ENCODE measurements at places on chromosomes 11 and 22.

DNA sequence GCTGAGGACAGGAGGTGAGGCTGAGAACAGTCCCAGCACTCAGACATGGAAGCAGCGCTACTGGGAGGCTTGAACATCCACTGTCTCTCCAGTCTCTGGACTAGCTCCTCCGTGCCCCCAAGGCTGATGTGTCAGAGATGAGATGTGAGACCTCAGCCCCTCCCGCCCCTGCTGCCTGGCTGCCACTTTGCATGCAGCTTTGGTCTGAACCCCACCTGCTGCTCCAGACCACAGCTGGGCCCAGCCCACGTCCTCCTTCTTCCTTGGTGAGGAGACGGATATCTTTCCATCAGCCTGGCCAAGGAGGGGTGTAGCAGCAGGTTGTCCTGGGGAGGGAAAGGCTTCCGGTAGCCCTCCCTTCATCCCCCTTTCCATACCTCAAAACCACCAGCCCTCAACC, 148.0 kb upstream of the B3GAT1 start:
- no peak for DNase-seq

GRCh38 chr11:95534226-95534625, 255.4 kb downstream of the FAM76B start:
- DNase-seq: no peak

DNA sequence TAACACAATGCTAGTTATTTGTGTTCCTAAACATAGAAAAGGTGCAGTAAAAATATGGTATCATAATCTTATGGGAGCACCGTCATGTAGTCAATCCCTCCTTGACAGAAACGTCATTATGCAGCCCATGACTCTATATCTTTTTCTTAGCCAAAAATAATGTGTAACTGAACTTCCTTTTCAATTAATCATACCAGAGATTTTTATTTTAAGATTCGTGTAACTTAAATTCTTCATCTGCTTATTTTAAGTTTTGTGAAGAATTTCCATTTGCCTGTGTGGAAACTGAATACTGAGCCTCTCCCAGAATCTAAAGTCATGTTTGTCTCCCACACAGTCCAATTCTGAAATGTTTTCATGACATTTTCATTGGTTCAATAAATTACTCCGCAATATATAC, 699.1 kb downstream of the KCNA4 start:
- no peak for DNase-seq

- no peak for DNase-seq
Observed at GRCh38 chr11:10529279-10529678, 11.7 kb downstream of the RNF141 start.
